ENCODE measurements at places on chromosomes 6 and 20. TPM values are rescaled to one million over a fixed set of nuclear protein-coding genes. Genes with fewer than 3 reads are reported as not detected.

Gene SOX18
- 0.29 TPM for total RNA-seq

Gene GHRH
- total RNA-seq = not detected

Gene FAM110A
- total RNA-seq = 3.9 TPM

Gene SLC17A1
- total RNA-seq = not detected

Gene CFAP206
- total RNA-seq = 0.50 TPM

Gene SALL4
- total RNA-seq = 0.15 TPM

Gene YIPF3
- total RNA-seq = 92.6 TPM

Gene GSTA3
- not detected for total RNA-seq

Gene KIAA1755
- 4.1 TPM for total RNA-seq

Gene ECT2L
- total RNA-seq = not detected

Gene DEFB124
- total RNA-seq = not detected

Data from smooth muscle cell of trachea (primary cell).